ENCODE measurements at places on chromosomes 12 and 14.
A peak's percentile ranks its signal among the peaks of the same experiment; 100 is the strongest.

DNA sequence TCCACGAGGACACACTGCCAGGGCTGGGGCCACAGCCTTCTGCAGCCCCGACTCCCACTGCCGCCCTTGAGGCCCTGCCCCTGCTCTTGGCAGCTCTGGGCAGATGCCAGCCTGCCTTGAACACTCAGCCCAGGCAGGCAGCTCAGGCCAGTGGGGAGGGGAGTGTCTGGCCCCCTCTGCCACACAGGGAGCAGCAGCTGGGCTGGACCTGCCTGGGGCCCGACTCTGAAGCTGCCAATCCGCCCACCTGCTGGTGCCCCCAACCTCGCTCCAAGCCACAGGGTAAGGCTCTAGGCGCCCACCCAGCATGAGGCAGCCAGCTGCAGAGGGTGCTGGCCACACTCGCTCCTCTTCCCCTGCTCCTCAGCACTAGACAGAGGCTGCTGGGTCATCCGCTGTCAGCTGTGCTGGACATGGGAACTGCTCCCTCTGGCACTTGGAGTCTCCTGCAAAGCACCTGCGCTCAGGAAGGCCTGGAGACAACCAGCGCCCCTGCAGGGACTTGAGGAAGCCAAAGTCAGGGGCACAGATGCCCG, 24.6 kb upstream of the NUDT14 start:
- no peak for DNase-seq

- DNase-seq, result no peak
These were observed 21.1 kb downstream of the RASSF8 start for GRCh38 chr12:25979563-25979962.

- no peak for DNase-seq
These were observed 24.4 kb upstream of the PTPRB start for GRCh38 chr12:70661466-70662161.

- DNase-seq, result no peak
These were observed 421 bp upstream of the ACADS start for GRCh38 chr12:120725151-120725658.

DNA sequence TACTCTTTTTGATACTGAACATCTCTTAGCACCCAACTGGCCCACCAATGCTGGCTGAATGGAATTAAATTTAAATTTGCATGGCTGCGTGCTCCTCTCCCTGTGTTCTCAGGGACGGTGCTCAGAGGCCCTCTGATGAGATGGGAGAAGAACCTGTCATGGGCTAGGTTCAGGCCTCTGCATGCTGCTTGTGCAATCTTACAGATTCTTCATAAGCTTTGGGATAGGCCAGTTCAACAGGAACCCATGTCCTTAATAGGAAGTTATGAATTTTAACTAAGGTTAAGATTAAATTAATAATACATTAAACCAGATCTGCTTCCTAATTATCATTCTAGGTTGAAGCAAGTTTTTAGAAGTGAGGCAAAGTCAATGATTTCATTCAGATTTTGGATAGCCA, 119.7 kb upstream of the LRIG3 start:
- no peak for DNase-seq

- no peak for DNase-seq
These were observed 131.4 kb downstream of the DACT1 start for GRCh38 chr14:58769011-58769643.

DNA sequence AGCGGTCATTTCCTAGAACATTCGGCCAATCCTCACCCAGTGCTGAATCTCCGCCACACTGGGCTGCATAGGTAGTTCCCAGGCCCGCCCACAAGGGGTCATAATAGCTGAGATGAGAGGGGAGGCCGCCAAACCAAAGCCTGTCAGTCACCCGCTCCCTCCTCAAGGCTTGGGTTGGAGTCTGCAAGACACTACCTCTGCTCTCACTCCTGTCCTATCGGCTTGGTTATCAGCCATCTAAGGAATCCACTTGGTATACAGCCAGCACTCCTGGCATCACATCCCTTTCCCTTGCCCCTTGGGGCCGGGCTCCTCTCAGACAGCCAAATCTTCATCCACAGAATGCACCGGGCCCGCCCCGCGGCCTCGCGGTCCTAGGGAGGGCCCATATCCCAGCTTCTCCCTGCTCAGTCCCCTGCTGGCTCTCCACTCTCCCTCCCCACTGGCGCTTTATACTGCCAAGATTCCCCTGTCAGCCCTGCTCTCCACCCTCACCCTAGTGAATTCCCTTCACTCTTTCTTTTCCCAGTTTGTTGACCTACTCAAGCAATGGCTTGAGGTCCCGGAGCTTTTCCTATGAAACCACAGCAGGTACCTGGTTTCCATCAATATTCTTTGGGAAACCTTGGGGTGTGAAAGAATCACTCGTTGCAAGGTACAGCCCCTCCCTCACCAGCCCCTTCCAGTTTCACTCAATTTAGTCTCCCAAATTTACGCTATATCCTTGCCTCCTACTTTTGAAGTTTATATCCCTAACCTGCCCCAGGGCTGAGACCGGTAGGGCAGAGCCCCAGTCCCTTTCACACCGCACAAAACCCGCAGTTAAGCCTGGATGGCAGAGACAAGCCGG, 1.4 kb downstream of the IFFO1 start:
- peak; percentile 71 for DNase-seq

- no peak for DNase-seq
These were observed 465.6 kb downstream of the ZFP36L1 start for GRCh38 chr14:68327231-68327630.

- DNase-seq, result no peak
These were observed 216.8 kb downstream of the ZFP36L1 start for GRCh38 chr14:68576031-68576430.

DNA sequence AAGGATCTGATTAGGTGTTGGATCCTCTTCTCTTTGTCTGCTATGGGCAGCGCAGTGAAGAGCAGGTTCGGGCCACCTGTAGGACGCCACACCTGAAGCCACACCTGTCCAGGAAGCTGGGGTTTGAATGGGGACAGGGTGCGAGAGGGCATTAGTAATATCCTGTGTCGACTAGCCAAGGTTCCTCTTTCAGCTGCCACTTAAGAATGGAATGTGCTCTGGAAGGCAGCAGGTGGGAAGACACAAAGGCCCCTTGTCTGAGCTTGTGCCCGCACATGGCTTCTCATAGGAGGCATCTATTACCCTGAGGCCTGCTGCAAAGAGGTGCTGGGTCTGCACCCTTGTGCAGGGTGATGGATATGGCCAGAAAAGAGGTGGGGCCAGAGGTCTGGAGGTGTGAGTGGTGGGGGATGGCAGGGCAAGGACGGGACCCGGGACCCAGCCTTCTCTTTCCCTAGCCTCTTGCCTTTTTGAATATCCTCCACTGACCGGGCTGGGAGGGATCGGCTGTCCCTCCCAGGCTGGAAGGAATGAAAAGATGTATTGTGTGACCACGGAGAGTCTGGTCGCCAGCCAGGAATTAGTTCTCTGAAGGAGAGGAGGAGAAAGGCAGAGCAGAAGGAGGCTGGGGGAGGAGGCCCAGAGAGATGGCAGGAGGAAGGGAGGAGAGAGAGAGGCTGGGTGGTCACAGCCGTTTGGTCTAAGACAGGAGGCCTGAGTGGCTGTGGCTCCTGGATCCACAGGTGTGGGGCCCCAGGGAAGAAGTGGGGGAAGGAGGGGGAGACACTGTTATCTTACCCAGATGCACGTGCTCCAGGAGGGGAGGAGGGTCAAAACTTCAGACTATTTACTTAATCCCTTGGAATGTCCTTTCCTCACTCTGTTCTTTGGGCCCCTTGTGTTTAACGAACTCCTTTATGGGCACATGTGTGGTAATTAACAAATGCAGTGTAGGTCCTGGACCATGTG, 101.5 kb downstream of the SMOC1 start:
- DNase-seq, result no peak

DNA sequence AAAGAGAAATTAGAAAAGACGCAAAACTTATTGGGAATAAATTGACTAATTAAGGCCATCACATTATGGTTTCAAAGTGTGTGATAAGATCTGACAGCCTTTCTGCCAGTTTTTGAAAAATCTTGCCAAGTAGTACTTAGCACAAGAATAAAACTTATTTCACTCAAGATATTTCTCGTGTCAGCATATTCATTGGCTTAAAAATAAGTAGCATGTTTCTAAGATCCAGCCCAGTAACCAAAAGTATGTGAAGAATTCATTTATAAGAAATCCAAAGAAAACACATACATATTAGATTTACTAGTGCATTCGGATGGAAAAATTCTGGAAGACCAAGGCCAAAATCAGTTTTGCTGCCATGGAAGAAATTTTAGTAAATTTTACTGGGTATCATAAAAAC, 1135.0 kb downstream of the GALC start:
- no peak for DNase-seq

DNA sequence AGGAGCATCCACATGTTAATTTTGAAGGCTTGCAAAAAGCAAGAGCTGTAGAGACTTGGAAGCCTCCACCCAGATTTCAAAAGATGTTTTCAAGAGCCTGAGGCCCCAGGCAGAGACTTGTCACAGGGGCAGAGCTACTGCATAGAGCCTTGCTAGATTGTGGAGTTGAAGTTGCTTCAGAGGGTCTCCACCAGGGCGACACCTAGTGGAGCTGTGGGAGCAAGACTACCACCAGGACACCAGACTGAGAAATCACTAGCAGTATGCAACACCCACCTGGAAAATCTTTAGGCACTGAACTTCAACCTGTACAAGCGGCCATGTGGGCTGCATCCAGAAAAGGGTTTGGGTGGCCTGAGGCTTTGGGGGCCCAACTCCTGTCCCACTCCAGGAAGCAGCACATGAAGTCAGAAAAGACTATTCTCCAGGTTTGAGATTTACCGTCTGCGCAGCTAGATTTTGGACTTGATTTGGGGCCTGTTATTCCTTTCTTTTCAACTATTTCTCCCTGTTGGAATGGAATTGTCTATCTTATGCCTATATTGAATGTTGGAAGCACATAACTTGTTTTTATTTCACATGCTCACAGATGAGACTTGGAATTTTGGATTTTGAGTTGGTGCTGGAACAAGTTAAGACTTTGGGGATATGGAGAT, 508.6 kb downstream of the FLRT2 start:
- DNase-seq, result peak; percentile 10

GRCh38 chr12:91890742-91891141, 254.9 kb downstream of the BTG1 start:
- DNase-seq, result no peak

- no peak for DNase-seq
These were observed 45.3 kb upstream of the RAP1B start for GRCh38 chr12:68565391-68565903.

DNA sequence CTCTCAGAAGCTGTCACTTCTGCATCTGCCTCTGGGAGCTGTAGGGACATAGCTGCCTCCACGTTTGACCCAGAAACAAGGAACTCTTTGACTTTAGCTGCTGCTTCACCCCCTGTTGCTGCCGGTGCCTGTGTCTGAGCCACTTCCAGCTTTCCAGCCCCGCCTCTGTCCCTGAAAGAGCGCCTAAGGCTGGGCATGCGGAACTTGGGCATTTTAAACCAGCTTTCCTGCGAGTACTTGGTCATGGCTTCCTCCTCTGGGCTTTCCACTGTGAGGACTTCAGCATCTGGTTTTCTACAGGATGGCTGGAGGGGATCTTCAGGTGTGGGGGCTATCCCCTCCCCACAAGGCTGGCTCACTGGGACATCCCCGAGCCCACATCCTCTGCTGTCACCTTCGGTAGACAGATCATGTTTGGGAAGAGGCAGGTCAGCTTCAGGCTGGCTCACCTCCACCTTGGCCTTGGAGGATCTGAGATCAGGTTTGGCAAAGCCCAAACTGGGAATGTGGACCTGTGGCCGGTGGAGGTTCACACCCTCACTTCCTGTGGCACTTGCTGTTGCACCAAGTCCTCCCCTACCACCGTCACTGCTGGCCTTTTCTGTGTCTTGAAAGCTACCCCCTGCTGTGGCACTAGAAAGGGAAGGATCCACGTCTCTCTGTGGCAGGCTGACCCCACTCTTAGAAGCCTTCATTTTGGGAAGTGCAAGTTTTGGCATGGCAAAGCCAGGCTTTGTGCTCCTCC, 15.2 kb downstream of the PLD4 start:
- DNase-seq, result no peak

- DNase-seq, result no peak
These were observed 45.8 kb downstream of the SINHCAF start for GRCh38 chr12:31280183-31280582.
